Daoy (cell line): ENCODE measurements at places on chromosomes 7 and 10.

GRCh38 chr10:18501198-18501597 is 150.2 kb downstream of the NSUN6 start:
- DNase-seq, result peak; percentile 60

DNA sequence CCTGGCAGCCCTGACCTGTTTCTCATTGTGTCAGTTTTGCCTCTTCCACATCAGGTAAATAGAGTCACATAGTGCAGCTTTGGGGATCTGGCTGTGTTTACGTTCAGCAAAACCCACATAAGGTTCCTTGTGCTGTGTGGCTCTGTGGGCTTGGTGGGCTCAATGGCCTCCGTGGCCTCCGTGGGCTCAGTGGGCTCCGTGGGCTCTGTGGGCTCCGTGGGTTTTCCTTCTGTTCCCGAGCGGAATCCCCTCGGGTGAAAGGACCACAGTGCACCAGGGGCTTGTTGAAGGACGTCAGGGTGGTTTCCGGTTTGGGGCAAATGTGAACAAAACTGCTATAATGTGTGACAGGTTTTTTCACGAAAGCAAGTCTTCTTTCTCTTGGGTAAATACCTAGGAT is 12.5 kb upstream of the DPYSL4 start:
- no peak for DNase-seq

DNA sequence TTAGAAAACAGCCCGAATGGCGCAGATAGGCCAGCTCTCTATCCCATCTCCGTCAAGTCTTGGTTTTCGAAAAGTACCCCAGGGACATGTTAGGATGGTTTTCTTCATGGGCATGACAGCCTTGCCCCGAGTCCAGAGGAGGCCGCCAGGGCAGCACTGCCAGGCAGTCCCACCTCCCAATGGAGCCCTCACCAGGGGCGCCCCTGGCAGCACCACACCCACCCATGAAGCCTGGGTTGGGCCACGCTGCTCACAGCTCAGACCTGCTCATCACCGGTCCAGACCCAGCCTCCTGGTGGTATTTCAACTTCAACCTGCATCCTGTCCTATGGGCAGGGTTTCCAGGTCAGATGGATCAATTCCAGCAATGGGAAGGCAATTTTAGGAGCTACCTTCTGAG is 53.3 kb downstream of the TCERG1L start:
- DNase-seq, result no peak

DNA sequence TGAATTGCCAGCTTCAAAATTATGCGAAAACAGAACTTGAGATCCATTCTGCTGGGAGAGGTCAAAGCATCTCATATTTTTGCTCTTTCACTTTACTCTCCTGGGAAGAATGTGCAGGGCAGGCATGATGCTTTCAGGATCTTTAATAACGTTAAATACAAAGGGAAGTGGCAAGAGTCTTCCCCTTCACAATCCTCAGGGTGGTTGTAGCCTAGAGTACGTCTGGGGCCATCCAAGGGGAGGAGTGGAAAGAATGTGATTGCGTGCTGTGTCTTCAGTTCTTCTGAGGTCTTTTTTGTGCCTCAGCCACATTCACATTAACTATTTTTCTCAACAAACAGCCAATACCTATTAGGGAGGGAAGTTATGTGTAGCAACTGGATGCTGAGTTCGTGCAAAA is 207.3 kb downstream of the HGF start:
- no peak for DNase-seq

DNA sequence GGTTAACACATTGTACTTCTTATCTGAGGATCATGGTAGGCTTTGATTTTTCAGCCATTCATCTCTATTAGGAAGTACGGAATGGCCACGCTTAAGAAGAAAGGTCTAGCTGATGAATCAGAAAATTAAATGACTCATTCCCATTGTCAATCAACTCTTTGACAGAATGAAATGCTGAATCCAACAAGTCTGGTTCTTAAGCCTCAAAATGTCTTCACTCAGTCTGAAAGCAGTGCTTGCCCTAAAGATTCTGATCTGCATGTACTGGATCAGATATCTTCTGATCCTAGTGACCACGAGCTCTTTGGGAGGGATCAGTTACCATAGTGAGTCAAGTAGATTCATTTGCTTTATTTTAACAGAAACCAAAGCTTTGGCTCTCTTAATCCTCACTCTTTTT is 5.7 kb upstream of the CELF2 start:
- no peak for DNase-seq

DNA sequence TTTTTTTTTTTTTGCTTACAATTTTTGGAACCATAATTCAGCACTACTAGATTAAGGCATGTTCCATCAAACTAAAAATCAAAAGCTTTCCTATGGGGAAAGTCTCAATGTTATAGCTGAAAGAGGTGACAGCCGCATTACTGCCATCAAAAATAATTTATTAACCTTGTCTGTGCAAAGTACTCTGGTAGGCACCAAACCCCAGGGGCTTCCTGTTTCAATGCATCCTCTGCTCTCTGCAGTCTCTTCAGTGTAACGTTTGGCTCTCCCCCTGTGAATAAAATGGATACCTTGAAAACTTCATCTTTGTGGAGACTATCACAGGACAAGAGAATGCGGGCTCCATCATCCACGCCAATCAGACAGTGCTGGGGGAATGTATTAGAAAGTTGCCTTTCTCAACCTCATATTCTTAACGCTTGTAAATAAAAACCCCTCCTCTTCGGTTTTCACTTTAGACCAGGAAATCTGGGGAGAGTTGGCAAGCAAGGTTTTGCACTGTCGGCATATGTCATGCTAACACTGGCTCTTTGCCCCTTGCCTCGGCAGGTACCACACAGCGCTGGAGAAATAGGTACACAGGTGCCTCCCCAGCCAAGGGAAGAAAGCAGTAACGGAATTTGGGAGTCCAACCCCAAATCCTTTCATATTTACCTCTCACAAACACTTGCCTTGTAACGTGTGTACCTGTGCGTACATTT is 1.6 kb upstream of the NRG3 start:
- no peak for DNase-seq

DNA sequence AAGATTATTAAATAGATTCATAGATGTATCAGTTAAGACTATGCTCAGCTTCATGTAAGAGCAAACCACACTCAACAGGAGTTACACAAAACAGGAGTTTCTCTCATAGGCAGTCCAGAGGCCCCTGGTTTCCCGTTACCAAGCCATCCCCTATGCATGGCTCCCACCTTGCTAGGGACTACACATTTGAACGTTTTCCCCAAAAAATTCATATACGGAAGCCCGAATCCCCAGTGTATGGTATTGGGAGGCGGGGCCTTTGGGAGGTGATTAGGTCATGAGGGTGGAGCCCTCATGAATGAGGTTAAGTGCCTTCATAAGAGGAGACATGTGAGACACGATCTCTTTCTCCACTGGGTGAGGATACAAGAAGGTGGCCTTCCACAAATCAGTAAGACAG is 29.1 kb downstream of the RSU1 start:
- DNase-seq, result no peak

DNA sequence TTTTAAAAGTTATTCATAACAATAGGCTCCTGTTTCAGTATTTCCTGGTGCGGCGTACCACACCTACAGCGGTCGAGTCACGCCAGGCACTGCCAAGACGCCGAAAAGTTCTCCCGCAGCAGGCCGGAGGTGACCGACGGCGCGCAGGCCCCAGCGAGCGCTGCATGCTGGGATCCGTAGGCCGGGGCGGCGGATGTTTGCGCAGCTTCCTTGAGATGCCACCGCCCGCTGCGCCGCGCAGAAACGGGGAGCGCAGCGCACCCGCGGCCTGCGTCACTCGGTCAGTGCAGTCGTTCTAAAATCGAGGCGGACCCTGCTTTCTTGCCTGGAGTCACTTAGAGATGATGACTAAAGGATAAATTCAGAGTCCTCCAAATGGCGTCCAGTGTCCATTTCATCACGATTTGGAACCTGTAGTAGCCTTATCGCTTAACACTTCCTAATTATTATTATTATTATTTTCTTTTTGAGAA is 1.3 kb upstream of the KIF11 start:
- DNase-seq, result peak; percentile 88

GRCh38 chr7:17009007-17009719 is 127.4 kb upstream of the AGR3 start:
- no peak for DNase-seq

DNA sequence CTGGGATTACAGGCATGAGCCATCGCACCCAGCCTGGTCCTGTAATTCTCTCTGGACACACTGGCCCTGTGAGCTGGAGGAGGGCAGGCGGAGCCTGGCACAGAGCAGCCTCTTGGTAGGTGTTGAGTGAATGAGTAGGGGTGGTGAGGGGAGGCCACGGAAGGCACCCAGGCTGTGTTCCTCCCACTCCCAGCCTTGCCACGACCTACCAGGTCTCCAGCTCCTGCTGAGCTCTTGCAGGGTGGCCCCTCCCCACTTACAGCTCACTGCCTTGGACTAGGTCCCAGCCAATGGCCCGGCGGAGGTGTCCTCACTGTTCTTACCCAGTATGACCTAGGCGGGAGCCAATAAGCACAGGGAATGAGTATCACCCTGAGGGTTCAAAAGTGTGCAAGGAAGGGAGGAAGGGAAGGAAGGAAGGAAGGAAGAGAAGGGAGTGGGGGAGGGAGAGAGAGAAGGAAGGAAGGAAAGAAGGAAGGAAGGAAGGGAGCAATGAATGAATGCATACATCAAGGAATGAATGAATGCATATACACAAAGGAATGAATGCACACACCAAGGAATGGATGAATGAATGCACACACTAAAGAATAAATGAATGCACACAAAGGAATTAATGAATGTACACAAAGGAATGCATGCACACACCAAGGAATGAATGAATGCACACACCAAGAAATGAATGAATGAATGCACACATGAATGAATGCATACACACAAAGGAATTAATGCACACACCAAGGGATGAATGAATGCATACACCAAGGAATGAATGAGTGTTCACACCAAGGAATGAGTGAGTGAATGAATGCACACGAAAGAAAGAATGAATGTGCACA is 45.5 kb downstream of the GTF2IRD1 start:
- DNase-seq, result no peak

DNA sequence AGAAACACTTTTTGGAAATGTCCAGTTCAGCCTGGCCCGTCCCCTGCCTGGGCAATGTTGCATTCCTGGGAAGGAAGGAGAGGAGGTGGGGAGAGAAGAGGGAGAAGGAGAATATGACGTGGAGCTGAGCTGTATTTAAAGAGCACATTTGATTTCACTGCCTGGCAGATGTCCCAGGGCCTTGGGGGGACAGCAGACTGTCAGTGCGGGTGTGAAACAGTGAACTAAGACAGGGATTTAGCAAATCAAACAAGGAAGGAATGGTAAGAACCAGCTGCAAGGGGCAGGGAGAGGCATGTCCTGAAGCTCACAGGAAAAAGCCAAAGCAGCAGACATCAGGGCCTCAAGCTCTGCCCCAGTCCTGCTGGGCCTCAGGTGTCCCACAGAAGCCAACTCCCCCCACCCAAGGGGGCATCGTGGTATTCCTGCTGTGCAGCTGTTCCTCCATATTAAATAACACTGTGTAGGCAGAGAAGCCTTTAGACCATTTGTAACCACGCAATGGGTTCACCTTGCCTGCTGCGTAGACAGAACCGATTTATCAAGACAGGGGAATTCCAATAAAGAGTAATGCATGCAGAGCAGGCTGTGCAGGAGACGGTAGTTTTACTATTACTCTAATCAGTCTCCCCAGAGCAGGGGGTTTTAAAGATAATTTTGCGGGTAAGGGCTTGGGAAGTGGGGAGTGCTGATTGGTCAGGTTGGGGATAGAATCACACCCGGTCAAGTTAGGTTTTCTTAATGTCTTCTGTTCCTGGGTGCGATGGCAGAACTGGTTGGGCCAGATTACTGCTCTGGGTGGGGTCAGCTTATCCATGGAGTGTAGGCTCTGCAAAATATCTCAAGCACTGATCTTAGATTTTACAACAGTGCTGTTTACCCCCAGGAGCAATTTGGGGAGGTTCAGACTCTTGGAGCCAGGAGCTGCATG is 18.3 kb downstream of the LEP start:
- DNase-seq, result no peak

GRCh38 chr7:42832667-42833066 is 79.2 kb downstream of the C7orf25 start:
- DNase-seq, result no peak

- DNase-seq, result no peak
These were observed 417.7 kb upstream of the CELF2 start for GRCh38 chr10:10600004-10600403.

GRCh38 chr7:11613292-11613930 is 218.6 kb downstream of the THSD7A start:
- DNase-seq, result no peak

DNA sequence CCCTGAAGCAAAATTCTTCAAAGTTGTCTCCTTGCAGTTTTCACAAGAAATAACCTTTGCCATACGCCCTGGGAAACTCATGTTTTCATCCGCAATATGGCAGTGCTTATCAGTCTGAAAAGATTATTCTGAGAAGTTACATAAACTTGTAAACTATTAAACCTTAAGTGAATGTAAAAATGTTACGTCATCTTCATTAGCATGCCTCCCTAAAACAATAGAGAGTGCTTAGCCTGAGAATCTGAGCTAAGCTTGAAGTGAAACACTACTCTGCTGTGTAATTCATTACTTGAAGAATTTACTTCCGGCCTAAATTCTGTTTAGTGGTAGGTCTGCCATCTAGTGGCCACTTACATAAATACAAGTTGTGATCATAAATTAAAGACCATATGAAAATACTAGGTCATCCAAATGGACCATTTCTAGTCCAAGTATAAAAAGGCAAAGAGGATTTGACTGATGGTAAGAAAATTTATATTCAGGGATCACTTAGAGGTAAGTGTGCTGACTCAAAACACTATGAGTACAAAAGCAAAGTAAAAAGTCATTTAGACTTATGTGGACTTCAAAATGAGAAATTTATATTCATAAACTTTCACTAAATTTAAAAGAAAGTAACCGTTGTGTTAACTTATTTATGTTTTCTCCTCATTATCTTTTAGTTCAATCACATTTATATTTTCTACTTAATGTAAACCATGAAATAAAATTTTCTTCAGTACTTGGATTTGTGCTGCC is 745.1 kb upstream of the LRRTM3 start:
- peak; percentile 8 for DNase-seq

DNA sequence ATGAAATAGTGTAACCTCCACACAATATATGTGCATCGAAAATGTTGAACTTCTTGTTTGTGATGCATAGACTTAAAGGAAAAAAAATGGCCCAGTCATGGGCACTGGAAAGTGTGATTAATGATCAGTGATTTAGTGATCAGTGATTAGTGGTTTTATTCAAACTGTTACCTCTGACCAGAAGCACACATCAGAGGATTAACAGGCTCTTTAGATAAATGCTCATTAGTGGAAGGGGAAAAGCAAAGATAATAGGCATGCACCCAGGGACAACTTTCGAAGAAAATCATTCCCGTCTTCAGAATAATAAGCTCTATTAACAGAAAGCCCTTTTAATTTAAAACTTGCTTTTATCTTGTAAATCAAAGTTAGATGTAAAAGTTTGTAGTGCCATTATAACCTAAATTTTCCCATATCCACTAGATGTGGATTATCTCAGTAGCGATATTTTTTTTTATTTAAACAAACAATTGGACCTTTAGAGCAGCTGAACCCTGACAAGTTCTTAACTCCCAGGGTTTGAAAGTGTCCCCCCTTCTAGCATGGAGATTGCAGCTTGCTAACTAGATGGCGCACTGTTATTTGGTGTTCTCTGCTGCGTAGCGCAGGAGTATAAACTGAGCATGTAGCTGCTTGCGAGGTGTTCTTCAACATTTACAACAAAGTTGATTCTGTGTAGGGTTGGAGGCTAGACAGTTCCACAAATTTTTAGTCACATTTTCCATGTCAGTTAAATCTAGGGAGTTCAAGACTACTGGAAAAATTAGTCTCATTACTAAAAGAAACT is at the start of gene CREB5:
Gene CREB5, plus strand, starts transcription at position 643 of the 787 bp plus-strand sequence. CDS start 397 bp downstream, outside the sequence.
- no peak for DNase-seq

- DNase-seq, result no peak
These were observed 162.7 kb downstream of the DIP2C start for GRCh38 chr10:526651-527312.

GRCh38 chr10:58590152-58590840 is 77.6 kb downstream of the BICC1 start:
- peak; percentile 76 for DNase-seq

GRCh38 chr10:9577746-9578145 is 1439.9 kb upstream of the CELF2 start:
- no peak for DNase-seq
